Fibroblast of the conjunctiva (primary cell): ENCODE measurements at places on chromosomes 16 and 17.

- no peak for DNase-seq
Observed at GRCh38 chr16:22031483-22032083, 23.7 kb downstream of the MOSMO start.

DNA sequence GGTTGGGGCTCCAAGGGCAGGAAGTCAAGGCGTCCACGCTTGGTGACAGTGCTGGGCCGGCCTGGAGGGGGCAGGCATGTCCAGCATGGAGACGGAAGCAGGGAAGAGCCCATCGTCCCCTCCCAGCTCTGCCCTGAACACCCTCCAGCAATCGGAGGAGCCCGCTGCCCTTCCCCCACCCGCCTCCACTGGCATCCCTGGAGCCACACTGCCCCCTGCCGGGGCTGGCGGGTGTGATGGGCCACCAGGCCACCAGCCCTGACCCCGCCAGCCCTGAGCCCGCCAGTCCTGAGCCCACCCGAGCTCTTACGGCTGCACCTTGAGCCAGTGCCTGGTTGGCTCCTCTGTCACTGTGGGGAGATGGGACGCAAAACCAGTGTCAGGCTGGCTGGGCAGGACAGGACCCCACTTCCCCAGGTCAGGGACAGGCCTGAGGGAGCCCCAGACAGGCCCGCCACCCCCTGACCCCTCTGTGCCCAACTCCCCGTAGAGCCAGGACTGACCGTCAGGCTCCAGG lies 4.1 kb upstream of the CDH15 start:
- DNase-seq: peak; percentile 72

GRCh38 chr17:33811004-33811760 lies 443.9 kb upstream of the CCL2 start:
- DNase-seq: no peak

DNA sequence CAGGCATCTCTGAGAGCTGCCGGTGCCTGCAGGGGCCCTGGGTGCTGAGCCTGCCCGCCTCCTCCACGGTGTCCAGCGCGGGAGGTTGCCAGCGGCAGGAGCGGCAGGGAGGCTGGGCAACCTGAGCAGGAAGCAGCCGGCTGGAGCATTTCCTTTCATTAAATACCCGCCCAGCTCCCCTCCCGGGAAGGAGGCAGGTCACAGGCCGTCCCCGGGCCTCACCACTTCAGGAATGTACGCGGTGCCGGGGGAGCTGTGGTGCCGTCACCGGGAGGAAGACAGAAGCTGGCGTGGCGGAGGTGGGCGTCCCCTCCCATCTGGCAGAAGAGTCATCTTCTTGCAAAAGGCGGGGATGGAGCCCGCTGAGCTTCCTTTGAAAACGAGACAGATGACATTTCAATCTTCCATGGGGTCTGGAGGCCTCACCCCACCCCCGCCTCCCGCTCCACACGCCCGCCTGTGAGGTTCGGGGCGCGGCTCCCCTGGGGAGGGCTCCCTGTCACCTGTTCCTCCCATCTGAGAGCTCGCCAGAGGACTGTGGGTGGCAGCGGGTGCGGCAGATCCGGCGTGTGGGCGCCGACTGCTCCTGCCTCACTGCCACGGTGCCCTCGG lies 16.0 kb downstream of the SOX8 start:
- DNase-seq: no peak

DNA sequence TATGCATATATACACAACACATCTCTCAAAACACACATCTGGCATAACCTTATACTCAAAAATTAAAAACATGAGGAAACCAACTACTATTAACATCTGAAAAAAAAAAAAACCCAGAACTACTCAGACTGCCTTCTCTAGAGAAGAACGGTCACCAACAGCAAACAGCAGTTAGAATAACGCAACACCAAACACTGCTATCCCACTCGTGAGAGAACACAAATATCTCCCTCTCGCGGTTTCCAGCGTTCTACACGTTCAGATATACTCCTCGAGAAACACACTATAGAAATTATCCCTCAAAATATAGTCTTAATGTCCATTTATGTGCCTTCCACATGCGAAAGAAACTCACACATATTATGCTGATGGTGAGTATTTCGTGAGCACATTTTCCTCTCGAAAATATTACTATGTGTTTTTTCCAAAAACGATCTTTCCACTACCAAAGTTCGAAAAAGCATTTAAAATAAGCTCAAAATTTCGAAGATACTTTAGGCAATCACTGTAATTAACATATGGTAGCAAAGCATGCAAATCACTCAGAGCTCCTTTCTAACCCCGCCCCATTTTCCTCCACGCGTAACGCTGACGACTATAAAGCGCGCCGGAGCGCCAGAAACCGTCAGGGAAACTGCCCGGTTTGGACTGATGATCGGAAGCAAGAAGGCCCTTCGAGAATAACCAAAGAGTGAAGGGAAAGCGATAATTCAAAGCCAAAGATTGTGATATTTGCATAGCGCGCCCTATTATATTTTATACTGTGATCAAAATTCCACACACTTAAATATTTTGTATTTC lies 60.1 kb downstream of the TEX14 start:
- peak; percentile 98 for DNase-seq

GRCh38 chr16:17304106-17304490 lies 166.7 kb downstream of the XYLT1 start:
- no peak for DNase-seq

DNA sequence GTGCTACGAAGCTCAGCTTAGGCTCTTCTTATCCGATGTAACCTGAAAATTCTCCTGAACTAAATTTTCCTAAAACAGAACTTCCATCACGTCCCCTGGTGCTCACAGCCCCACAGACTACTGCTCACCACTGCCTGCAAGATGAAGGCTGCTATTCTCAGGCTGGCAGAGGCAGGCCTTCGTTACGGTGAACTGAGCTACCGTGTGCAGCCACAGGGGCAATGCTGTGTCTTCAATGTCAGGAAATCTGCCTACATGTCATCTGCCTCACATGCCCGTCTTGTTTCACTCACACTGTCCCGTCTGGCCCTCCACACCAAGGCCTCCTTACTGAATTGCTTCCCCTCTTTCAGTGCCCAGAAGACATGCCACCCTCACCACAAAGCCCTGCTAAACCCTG lies 15.9 kb downstream of the EMC8 start:
- DNase-seq: no peak

- no peak for DNase-seq
Observed at GRCh38 chr16:473046-474043, 47.9 kb downstream of the RAB11FIP3 start.

GRCh38 chr17:61144617-61145564 lies 254.8 kb upstream of the TBX2 start:
- no peak for DNase-seq

DNA sequence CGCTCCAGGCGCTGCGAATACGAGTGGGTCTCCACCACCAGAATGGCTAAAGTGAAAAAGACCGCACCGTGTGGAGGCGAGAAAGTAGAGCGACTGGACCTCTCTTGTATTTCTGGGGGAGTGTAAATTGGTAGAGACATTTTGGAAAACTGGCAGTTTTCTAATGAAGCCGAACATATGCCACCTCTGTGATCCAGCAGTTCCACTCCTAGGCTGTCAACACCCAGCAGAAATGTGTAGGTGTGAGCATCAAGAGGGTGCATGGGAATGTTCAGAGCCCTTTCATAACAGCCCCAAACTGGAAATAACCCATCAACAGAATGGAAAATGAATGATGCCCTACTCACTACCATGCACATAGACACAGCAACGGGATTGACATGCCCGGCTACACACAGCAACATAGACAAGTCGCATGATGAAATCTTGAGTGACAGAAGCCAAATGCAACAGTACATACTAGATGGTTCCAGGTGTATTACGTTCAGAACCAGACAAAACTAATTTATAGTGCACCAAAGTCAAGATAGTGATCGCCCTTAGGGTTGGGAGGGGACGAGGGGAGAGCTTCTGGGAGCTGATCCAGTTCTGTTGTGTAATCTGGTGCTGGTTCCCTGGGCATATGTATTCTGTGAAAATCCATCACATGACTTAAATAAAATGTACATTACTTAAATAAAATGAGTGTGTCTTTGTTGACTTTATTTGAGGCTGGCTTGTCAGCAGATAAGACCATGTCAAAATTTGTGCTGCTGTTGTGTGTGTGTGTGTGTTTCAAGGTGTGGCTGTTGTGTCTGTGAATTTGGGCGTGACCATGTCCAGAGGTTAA lies 877 bp upstream of the BCL7C start:
- DNase-seq: no peak

DNA sequence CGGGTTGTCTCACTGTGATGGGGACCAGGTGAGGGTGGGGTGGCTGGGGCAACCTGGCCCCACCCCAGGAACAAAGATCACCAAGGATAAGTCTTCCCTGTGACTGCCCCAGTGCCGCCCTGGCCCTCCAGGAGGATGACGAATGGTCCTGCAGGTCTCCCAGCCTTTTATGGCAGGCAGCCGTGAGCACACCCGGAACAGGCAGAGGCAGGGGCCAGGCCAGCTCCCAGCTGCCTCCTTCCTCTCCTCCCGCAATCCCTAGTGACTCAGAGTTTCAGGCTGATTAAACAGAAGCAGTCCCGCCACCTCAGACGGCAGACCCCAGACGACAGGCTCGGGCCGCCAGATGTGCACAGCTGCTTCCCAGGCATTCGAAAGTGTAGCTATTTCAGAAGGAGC lies 13.3 kb downstream of the JUP start:
- no peak for DNase-seq

- no peak for DNase-seq
Observed at GRCh38 chr17:71168053-71168741, 952.6 kb upstream of the SOX9 start.

- DNase-seq: no peak
Observed at GRCh38 chr16:69345923-69346322, 5.7 kb downstream of the TMED6 start.

GRCh38 chr17:44983563-44983962 lies 15.5 kb upstream of the C1QL1 start:
- DNase-seq: no peak

DNA sequence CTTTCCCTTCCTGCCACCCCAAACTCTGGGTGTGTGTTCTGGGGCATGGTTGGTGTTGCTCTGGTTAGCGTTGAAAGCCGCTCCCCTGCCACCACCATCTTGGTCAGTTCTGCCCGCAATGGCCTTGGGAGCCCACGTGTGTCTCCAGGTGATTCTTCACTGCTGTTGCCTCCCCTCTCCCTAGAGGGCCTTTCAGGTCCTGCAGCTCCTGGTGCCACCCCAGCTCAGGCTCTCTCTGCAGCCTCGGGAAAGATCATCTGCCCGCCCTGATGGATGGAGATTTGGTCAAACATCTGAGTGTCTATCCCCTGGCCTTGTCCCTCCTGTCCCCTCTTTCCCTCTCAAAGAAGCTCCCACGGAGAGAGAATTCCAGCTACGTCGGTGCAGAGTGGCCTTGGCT lies 241.3 kb downstream of the RBFOX3 start:
- no peak for DNase-seq

GRCh38 chr16:83652943-83653342 lies 154.8 kb upstream of the HSBP1 start:
- no peak for DNase-seq

- no peak for DNase-seq
Observed at GRCh38 chr17:78647032-78647431, 69.8 kb upstream of the DNAH17 start.

DNA sequence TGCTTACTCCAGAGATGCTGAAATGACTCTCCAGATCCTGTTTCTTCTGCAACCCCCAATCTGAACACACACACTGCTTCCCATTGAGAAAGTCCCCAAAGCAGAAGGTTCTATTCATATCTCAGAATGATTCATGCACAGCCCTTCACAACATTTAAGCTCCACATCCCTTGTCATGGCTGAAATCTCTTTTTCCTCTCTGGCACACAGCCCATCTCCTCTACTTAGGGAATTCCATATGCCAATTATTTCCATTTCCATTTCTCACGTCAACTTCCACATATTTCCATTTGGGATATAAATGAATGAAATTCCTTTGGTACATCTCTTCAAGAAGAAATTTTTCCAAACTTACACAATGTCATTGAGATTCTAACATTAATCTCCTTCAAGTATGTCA lies 119.6 kb downstream of the CDH11 start:
- DNase-seq: peak; percentile 12

GRCh38 chr17:56785405-56785804 lies 48.3 kb downstream of the C17orf67 start:
- no peak for DNase-seq

DNA sequence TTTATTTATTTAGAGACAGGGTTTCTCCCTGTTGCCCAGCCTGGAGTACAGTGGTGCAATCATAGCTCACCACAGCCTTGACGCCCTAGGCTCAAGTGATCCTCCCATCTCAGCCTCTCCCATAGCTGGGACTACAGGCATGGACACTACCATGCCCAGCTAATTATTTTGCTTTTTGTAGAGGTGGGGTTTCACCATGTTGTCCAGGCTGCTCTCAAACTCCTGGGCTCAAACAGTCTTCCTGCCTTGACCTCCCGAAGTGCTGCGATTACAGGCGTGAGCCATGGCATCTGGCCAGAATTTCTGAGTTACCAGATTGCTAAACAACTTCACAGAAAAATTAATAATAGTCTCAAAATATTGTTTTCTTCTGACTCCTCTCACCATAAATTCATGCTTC lies 21.7 kb downstream of the MOSMO start:
- DNase-seq: no peak
